ENCODE measurements at places on chromosomes 4 and X.

- peak; percentile 15 for DNase-seq
These were observed 1.6 kb upstream of the LNX1 start for GRCh38 chr4:53592686-53593501.

GRCh38 chr4:184328022-184328736 is 110.5 kb upstream of the ENPP6 start:
- peak; percentile 87 for DNase-seq

DNA sequence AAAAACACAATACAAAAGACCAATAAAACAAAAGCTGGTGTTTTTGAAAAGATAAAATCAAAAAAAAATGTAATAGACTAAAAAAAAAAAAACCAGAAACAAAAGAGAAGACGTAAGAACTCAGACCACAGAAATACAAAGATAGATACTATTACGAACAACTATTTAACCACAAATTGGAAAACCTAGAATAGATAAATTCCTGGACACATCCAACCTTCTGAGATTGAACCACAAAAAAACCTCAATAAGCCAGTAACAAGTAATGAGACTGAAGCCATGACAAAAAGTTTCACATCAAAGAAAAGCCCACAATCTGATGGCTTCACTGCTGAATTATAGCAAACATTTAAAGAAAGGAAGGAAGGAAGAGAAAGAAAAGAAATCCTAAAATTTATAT is 16.2 kb downstream of the RCHY1 start:
- no peak for DNase-seq

DNA sequence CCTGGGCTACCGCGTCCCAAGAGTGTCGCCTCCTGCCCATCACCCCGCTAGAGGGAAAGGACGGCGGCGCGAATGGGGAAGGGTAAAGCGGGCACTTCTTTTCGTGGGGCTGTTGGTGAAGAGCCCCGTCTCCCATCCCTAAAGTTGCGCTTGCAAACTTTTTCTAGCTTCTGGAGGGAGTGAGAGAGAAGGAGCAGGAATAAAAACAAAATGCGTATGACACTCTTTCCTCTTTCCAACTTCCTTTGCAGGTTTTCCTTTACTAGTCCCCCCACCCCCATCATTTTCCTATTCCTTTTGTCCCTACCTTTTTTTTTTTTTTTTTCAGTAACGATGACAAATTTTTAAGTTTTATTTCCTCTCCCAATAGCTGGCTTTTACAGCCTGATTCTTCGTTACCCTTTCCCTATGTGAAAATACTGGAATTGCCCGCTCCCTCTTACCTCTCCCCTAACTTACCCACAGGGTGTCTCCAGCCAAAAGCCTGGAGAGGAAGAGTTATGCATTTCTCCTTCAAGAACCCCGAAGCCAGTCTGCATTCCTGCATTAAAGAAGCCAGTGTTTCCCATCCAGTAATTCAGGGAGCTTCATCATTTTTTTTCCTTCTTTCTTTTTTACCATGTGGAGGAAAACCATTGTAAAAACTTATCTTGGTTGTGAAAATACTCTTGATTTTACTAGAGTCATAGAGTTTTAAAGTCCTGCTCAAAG is 613 bp upstream of the ARSJ start:
- peak; percentile 7 for DNase-seq

DNA sequence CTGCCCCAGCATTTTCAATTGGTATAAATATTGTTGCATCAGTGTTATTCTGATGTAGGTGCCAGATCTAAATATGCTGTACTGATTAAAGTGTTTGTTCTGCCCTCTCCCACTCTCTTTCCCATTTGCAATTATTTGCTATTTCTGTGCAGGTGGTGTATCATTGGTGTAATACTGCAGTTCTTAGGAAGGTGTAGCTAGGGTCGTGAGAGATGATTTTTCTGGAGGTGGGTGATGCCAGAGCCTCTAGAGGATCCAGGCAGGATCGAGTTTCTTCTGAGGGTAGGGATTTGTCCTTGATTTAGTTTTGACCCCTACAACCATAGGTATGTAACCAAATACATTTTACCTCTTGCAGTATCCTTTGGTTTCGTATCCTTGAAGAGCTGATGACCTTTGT is 1.9 kb downstream of the SMAD1 start:
- DNase-seq = no peak

DNA sequence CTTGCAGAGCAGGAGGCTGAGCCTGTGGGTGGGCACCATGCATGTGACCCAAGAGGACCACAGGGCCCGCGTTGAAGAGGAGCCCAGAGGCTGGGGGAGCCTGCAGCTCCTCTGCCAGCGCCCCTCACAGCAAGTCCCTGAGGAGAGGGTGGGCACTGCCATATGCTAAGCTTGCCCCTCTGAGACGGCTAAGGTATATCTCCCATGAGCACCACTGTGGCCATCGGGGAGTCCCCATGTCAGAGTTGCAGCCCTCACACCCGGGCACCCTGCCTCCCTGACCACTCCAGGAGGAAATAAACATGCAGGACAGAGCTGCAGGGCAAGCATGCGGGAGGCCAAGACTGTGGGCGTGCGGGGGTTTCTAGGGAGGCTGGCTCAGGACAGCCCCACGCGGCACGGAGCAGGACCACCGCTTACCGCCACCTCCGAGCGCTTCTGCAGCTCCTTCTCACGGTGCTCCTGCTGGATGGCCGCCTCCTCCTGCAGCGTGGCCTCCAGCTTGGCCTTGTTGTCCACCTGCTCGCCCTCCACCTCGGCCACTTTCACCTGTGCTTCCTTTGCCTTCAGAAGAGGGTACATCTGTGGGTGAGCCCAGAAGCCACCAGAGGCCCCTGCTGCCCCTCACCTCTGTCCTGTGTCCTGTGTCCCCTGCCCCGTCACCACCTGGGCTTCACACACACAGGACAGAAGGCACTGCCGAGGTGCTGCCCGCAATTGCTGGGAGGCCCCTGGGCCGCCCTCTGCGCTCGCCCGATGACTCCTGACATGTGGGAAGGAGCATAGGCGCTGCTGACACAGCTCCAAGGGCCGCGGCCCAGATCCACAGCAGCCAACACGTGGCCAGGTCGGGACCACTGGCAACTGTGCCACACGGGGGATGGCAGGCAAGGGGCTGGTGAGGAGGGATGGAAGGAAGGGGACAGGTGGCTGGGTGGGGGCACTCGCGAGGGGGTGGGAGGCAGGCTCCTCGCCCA is 29.8 kb downstream of the FGFR3 start:
- no peak for DNase-seq

Measured in suppressor macrophage treated with lipopolysaccharide for 1 hour (primary cell).